Brain (organoid and tissue), 16 donors: ENCODE measurements at places on chromosomes 16 and 17.
A peak's percentile ranks its signal among the peaks of the same experiment; 100 is the strongest.

GRCh38 chr17:74467221-74467951, 952 bp downstream of the CD300A start:
- peak; percentile 17 for DNase-seq

- DNase-seq: peak; percentile 77
Measured at GRCh38 chr16:50467943-50468748, 80.0 kb upstream of the NKD1 start.

GRCh38 chr16:61233713-61234112, 802.5 kb downstream of the CDH8 start:
- DNase-seq: no peak

DNA sequence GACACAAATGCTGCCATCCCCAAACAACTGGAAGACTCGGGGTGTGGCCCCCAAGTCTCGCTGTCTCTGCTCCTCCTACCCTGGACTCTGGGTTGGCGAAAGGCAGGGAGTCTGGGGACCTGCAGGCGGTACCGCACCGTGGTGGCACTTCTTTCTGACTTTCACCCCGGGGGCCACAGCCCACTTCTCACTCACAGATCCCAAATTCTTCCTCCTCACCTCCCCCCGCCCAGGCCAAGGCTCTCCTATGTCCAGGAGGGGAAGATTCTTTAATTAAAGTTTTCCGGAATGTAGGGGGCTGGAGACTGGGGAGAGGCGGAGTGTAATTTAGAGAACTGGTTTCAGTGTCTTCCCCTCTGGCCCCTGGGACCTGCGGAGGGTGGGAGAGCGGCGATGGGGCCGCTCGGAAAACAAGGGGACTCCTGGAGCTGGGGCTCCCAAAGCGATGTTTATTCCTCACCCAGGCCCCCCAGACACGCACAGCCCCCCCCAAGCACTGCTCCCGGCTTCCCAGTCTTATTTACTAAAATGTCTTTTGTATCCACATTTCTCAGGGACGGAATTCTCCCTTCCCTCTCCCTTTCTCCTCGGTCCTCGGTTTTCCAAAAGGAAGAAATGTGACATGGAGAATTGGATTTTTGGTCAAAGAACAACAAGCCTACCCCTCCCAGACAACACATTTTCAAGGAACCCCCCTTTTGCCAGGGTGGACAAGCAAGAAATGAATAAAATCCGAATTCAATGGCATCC, 1.2 kb downstream of the WNT3 start:
- DNase-seq: no peak

- peak; percentile 89 for DNase-seq
Measured at GRCh38 chr16:85625053-85625452, 11.9 kb downstream of the GSE1 start.

DNA sequence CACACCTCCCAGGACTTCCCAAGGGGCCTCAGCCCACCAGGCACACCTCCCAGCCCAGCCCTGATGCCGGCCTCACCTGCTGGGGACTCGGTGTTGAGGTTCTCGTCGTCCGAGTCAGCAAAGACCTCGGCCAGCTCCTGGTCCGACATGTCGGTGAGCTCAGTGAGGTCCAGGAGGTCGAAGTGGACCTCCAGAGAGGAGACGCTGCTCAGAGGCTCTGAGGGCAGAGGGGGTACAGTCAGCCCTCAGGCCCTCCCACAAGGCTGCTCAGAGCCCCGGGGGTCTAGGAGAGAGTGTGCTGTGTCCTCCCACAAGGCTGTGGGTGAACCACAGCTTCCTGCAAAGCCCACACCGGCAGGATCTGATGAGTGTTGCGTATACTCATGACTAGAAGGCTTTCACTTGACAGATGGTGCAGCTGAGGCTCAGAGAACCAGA, 10.5 kb downstream of the DBNDD1 start:
- DNase-seq: no peak

DNA sequence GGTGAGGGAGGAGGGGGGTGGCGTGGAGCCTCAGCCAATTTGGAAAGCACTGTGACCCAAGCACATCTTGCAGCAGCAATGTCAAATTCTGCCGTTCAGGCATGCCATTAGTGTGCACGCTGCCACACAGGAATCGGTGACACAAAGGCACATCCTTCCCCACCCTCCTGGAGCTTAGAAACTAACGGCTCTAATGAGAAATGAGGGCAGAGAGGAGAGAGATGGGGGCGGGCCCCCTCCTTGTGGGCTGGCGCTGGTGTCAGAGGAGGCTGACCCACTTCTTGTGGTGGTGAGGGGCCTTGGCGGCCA, 94.8 kb downstream of the RTN4RL1 start:
- peak; percentile 81 for DNase-seq
